Pons (tissue), 1 donor: ENCODE measurements at places on chromosomes 6 and 20.

GRCh38 chr6:56048601-56049000, 173.2 kb upstream of the BMP5 start:
- no peak for DNase-seq

- DNase-seq = no peak
Measured at GRCh38 chr20:42181064-42181463, 562.9 kb upstream of the CHD6 start.

DNA sequence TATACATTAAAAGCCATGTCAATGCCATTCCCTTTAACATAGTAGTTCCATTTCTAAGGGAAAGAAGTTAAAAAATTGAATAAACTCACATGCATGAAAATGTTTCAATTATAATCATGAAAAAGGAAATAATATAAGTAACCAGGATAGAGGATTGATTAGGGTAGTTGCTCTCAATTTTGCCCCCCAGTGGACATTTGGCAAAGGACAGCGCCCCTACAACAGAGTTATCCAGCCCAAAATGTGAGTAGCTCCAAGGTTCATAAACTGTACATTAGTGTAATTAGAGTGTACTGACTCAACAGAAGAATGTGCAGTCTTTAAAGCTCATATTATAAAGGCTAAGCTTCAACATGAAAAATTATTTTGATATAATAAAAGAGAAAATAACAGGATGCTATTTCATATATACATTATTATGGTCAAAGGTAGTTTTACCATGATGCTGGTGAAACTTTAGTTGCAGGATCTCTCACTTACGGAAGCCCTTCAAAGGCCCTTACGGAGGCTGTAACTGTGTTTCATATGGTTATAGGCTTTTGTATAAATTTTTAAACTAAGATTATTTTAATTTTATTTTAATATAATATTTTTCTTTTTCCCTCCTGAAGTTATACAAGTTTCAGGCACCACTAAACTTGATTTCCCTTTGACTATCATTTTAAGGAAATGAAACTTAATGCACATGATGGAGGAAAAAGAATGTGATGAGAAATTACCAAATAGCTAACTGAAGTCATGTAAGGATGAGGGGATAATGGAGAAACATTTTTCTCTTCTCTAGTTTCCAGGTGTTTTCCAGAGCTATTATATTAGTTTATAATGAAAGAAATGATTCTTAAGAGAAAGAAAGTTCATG, 403.6 kb downstream of the PLCB1 start:
- no peak for DNase-seq

DNA sequence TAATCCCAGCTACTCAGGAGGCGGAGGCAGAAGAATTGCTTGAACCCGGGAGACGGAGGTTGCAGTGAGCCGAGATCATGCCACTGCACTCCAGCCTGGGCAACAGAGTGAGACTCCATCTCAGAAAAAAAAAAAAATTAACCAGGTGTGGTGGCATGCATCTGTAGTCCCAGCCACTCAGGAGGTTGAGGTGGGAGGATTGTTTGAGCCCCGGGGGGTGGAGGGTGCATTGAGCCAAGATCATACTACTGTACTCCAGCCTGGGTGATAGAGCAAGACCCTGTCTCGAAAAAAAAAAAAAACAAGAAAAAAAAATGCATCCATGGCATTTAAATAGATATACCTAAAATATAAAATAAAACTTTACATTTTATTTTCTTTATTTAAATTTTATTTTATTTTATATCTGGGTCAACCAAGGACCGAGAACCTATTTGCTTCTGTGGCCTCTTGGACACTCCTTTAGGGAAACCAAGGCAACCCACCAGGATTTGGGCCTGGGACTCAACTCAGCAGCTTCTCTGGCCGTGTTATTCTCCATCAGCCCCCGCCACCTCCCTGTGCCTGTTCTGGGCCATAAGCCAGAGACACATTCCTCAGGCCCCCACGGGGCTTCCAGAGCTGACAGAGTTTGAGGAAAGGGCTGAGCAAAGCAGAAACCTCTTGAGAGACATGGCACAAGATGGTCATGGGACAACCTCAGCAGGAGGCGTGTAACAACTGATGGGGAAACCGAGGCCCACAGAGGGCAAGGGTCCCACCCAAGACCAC, 6.2 kb downstream of the SNTA1 start:
- no peak for DNase-seq

- no peak for DNase-seq
Measured at GRCh38 chr6:122956376-122956775, 39.7 kb upstream of the CLVS2 start.

GRCh38 chr20:60430516-60431001, 472.3 kb downstream of the CDH26 start:
- no peak for DNase-seq

GRCh38 chr6:144320741-144321140, 35.6 kb downstream of the UTRN start:
- no peak for DNase-seq

DNA sequence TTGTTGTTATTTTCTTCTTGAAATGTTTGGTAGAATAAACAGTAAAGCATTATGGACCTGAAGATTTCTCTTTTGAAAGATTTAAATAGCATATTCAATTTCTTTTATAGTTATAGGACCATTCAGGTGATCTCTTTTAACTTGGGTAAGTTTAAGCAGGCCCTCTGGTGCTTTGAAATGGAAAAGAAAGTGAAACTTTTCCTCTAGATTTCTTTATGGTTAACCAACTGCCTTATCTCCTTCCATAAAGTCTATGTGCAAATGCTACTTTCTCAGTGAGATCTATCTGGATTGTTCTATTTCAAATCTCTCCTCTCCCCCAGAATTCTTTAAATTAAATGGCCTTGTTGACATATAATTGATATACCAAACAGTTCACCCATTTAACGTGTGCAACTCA, 54.0 kb downstream of the PHACTR2 start:
- no peak for DNase-seq

GRCh38 chr6:165605901-165606739, 56.9 kb downstream of the PDE10A start:
- DNase-seq = no peak
